Stimulated activated CD4-positive, alpha-beta T cell treated with anti-CD3 and anti-CD28 coated beads, Interleukin-1b, Interleukin-23, amount 100 ng/mL, for 1 hour (primary cell): ENCODE measurements at places on chromosomes 16 and 17.

DNA sequence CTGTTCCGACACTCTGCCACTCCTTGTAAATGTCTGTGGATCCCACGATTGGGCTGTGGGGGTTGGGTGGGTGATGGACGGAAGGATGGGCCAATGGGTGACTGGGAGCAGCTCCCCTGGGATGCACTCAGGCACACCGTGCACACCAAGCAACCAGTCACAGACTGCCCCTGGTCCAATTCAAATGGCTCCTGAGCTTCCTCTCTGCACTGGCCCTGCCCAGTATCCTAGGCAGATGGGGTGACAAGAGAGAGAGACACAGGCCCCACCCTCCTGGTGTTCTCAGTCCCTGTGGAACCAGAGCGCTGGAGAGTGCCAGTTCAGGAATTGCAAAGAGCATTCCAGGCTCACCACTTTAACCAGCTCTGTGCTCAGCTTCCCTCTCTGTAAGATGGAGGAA is 32.8 kb downstream of the BEAN1 start:
- DNase-seq: no peak

GRCh38 chr16:69474408-69474807 is 50.0 kb downstream of the CYB5B start:
- DNase-seq: no peak

- no peak for DNase-seq
Measured at GRCh38 chr17:69314246-69315065, 12.5 kb downstream of the ABCA5 start.

- DNase-seq: no peak
Measured at GRCh38 chr16:66580605-66581209, 1.4 kb downstream of the CMTM2 start.

DNA sequence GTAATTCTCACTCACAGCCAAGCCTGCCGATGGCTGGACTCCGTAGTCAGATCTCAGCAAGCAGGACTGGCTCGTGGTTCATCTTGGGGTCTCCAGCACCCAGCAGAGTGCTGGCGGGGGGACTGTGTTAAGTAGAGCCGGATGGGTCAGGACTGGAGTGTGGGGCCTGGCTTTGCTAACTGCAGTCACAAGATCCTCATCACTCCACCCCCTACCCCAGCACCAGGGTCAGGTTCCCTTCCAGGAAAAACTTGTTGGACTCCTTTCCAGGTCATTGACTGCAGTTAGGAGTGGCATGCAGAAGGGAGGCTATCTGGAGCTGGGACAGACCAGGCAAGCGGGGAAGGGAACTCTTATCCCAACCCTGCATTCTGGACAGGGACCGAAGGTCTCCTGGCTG is 6.0 kb downstream of the CIITA start:
- DNase-seq: no peak

- DNase-seq: no peak
Measured at GRCh38 chr17:50837980-50838954, 2.9 kb downstream of the WFIKKN2 start.
